Anterior cingulate cortex (tissue), 58 donors: ENCODE measurements at places on chromosomes 2 and 18.

DNA sequence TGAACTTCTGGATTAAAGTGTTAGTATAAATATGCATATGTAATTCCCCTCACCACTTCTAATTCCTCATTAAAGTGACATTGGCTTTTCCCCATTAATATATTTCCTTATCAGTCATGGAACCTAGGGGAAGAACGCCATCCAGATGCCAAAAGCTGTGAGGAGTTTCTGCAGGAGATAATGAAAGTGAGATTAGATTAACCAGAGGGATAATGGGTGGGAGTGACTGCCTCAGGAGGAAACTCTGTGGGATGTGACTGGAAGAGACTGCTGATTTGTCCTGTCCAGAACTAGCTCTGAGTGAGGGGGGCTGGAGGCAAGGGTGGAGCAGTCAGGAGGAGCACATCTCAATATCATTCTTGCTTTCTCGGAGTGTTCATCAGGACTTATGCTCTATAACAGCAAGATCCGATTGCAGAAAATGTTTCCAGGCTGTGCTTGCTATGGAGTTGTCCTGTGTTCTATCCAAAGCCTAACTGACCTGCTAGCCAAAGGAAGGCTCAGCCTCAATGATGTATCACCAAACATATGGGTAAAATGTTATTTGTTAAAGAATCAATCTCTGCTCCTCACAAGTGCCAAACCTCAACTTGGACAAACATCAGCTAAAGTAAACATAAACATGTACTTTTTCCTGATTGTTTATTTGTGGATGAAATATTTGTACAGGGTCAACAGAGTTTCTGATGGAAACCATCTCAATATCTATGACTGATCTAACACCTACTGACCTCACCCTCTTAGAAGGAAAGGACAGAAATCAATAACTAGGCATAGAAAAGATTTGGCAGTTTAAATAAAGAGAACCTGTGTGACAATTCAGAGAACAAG, 118.5 kb downstream of the ASXL3 start:
- DNase-seq = no peak

GRCh38 chr2:75560022-75560767, 544 bp downstream of the EVA1A start:
- no peak for DNase-seq

DNA sequence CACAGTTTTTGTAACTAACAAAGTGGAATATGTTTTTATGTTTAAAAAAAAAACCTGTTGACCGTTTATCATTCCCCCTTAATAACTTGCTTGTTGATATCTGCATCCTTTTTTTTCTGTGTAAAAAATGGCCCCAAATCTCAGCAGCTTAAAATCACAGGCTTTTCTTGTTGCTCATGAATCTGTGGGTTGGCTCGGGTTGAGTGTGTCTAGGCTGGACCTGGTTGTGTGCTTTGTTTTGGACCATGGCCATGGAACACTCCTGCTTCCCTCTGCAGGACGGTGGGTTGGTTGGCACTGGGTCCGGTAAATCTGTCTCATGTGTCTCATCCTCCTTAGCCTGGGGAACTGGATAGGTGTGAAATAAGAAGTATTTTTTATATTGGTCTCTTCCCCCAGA, 139.0 kb upstream of the LINC00305 start:
- no peak for DNase-seq

GRCh38 chr18:65487569-65487968, 263.2 kb upstream of the CDH7 start:
- no peak for DNase-seq

DNA sequence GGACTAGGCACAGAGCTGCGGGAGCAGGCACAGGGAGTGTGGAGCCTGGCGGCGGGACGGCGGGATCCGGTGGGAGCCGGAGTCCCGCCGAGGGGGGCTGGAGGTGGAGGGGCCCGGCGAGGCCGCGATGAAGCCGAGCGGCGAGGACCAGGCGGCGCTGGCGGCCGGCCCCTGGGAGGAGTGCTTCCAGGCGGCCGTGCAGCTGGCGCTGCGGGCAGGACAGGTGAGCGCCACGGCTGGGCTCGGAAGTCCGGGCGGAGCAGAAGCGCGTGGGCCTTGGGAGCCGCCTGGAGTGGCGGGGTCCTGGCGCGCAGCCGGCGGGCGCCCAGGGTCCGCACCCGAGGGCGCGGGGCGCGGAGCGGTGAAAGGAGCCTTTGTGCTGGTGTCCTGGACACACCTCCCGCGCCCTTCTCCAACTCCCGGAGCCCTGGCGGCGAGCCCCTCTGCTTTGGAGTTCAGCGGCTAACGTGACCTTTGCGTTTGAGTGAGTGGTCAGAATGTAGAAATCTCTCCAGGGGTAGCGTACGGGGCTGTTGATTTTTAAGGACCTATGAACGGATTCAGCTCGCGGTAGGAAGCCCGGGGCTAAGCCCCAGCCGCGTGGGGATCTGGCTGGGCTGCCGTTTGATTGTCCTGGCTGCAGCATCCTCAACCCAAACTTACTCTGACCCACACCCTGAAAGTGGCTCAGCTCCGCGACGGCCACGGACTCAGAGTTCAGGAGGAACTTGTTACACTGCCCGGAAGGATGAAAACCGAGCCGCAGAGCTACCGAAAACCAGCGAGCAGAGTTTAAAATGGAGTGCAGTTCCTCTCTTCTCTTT, 448 bp downstream of the IMPA2 start:
- DNase-seq = no peak

DNA sequence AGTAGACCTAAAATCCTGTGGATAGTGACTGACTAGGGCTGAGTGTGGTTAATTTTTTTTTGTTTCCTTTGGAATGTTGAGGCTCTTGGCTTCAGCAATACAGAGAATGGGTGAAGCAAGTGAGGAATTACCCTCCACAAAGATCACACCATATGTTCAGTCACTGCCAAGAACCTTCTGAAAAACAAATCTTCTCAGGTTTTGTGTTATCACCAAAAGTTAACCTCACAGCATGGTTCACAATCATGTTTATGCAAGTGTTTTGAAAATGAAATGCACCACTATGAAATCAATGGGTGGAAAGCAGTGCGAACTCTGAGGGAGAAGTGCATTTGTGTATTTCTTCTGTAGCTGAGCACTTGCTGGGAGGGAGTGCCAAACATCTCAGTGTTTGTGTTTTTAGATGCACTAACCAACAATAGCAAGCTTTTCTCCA, 44.4 kb downstream of the SPATS2L start:
- no peak for DNase-seq

DNA sequence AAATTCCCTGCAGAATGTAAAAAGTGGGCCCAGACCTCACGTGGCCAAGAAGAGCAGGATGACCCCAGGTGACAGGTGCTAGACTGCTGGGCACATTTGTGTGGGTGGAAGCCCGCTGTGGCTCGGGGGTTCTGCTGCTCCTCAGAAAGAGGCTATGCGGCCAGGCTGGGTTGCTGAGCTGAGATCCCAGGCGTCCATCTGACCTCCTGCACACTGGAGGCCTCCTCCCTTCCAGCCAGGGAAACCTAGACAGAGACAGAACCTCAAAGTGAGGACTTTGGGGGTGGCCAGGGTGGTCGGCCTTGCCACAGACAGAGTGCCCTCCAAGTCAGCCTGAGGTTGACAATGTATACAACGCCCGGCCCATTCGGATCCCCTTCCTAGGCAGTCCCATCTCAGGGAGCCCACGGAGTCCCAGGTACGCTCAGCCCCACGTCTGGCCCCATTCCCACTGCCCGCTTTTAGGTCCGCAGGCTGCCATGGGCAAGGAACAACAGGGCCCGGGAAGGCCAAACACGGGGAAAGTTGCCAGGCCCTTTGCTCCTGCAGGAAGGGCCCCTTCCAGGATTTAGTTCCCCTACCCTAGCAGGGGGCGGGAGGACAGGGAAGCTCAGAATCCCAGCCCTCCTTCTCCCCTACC, 75.6 kb downstream of the KIAA2012 start:
- DNase-seq = no peak

- no peak for DNase-seq
Observed at GRCh38 chr2:11862049-11862448, 115.6 kb downstream of the LPIN1 start.

DNA sequence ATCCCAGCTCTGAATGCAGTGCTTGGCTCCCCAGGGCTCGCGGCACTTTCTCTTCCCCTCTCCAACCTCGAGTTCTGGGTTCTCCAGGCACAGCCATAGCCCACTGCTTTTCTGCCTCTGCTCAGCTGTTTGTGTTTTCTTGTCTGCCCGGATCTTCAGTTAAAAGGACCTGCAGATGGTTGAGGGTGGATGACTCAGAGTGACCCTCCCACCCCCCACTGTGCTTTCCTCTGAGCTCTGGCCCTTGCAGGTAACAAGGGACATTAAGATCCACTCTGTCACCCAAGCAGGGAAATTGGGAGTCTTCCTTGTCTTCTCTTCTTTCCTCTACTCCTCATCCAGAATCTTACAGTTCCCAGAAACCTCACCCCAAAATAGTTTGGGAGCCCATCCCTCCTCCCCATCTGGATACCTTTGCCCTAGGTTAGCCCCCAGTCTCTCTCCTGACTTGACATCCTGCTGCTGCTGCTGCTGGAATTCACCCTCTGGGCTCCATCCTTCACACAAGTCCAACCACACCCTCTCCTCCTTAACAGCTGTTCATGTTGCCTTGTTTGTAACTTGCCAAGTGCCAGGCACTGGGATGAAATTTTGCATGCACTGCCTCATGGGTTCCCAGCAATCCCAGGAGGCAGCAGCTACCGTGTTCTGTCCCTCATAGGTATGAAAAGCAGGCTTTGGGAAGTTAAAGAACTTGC, 157.9 kb upstream of the TTC39C start:
- no peak for DNase-seq

DNA sequence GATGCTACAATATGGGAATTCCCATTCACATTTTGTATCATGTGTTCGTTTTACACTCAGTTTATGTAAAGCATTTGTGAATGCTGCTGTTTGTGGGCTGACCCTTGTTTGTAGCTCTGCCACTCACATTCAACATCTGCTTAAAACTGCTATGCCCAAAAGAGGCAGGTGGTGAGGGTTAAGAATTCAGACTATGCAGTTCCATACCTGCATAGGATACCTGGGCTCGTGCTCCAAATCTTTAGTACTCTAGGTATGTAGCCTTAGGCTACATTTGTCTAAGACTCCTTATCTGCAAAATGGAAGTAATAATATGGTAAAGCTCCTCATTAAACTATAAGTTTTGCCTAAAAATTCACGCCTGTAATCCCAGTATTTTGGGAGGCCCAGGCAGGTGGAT, 199.5 kb downstream of the GPD2 start:
- DNase-seq = no peak

DNA sequence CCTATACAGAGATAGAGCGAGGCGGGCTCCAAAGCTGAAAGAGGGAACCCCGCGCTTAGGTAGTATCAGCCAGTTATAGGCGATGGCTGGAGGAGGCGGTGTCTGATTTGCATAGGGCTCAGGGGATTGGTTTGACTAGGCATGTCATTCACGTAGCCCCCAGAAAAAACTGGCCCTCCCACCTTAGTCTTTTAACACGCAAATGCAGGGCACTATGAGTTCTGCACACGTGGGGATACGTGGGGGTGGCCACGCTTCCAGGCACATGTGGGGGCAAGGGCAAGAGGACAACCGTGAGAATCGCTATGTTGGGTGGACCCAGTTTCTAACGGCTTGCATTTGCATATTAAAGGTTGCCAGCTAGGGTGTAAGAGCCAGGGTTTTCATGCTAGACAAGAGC, 56.7 kb upstream of the MSTN start:
- DNase-seq = no peak

DNA sequence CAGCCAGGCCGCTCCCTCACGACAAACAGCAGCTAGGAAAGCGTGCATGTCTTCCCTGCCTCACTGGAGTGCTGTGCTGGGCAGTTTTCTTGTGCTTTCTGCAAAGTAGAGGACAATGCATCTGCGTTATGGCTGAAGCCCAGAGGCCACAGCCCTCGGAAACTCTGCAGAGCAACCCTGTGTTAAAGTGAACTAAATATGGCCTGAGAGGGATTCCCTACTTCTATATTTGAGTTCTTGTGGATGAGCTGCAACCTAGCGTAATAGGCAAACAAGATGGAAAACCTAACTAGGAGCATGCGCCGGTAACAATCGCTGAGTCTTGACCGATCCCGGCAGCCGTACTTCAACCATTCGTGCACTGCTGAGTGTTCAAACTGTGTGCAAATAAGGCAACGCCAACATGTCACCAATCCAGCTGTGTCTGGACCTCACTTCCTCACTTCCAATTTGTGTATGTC, 471.9 kb upstream of the HS6ST1 start:
- no peak for DNase-seq

DNA sequence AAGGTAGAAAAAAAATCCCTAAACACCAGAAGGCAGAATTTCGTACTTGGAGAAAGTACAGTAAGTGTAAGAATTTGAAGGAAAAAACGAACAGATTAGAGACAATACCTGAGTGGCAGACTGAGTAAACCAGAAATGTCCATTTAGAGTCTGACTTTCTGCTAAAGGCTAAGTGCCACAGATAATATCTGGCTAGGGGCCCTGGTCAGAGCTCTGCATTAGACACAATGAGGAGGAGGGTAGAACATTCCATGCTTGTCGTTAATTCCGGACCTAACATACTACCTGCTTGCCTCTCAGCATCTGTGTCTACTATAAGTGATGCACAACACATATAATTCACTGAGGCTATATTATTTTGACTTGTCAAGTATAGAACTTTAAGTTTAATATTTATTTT, 18.1 kb downstream of the SEPTIN10 start:
- DNase-seq = no peak

GRCh38 chr2:78601113-78601512, 424.4 kb upstream of the REG3G start:
- DNase-seq = no peak

DNA sequence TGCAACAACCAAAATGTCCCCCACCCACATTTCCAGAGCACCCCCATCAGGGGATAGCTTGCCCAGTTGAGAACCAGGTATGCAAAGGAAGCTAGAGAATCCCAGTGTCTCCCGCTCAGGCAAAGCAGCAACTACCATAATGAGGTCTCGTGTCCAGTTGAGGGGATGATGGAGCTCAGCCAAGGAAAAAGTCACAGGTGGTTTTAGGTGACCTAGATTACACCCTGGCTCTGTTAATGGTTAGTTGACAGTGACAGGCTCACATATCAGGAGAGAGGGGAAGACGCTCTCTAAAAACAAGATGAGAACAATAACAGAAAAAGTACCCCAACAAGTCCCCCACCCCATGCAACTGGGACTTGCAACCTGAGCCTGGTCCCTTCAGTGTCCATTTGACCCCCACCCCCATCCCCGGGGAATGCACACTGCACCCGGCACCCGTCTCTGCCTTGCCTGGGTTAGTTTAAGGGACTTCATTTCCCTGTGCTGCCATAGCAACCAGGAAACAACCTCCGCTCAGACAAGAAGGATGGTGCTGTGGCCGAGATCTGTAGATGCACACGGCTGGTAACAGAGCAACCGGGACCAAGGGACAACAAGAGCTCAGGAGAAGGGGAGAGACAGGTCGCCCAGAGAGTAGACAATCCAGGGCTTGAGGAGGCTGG, at the start of gene KIAA2012:
Gene KIAA2012 (plus strand): TSS at position 519 of the 665 bp plus-strand sequence. CDS start 373 bp downstream, outside the sequence.
- no peak for DNase-seq
